Hepatocyte (in vitro differentiated cells): ENCODE measurements at places on chromosomes 16 and 17.

- DNase-seq = no peak
These were observed 11.0 kb downstream of the NATD1 start for GRCh38 chr17:21242026-21242697.

DNA sequence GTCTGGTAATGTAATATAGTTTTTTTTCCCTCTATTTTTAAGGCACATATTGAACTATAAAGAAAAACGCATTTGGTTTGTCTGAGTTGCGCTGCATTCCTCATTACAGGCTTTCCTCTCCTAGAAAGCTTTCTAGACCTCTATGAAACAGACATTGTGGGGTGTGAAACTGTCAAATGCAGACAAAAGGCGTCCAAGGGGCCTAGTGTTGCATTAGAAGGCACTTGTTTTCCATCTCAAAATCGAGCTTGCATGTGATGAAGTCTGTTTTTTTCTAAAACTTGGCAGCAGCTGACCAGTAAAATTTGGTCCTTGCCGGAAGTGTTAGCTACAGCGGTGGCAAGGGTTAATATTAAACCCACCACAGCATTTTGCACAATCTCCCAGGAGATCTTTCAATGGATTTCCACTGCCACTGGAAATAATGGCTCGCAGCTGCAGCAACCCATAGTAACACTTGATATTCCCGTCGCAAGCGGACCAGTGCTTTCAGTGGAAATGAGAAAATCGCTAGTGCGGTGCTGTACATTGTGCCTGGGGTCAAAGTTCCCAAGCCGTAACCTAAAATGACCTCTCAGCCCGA, 602.6 kb downstream of the KCNJ2 start:
- DNase-seq = no peak

DNA sequence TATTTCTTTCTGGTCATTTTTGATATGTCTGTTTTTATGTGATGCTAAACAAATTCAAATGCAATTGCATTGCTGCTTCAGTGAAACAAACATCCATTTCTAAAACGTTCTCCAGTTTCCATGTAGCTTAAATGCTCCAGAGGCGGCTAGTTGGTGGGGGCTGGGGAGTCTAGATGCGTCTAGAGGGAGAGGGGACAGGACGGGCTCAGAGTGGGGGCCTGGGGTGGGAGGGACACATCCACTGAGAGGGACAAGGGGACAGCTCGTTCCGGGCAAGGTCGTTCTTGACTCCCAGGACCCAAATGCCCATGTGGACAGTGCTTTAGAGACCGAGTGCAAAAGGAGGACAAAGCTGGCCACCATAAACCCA, 102.3 kb downstream of the FOXL1 start:
- no peak for DNase-seq

GRCh38 chr17:47119746-47120520, 69.2 kb downstream of the CDC27 start:
- no peak for DNase-seq

- peak; percentile 69 for DNase-seq
These were observed at the start of gene COPZ2 for GRCh38 chr17:48037036-48037837. COPZ2 (minus strand) TSS chr17:48037797; CDS start chr17:48037777, 20 bp downstream.

- peak; percentile 9 for DNase-seq
These were observed 55.3 kb upstream of the ITGA2B start for GRCh38 chr17:44444735-44445105.

- no peak for DNase-seq
These were observed 11.9 kb upstream of the HOXB2 start for GRCh38 chr17:48556576-48557401.

- DNase-seq = peak; percentile 58
These were observed 1.5 kb downstream of the HOXB4 start for GRCh38 chr17:48576479-48577309.

DNA sequence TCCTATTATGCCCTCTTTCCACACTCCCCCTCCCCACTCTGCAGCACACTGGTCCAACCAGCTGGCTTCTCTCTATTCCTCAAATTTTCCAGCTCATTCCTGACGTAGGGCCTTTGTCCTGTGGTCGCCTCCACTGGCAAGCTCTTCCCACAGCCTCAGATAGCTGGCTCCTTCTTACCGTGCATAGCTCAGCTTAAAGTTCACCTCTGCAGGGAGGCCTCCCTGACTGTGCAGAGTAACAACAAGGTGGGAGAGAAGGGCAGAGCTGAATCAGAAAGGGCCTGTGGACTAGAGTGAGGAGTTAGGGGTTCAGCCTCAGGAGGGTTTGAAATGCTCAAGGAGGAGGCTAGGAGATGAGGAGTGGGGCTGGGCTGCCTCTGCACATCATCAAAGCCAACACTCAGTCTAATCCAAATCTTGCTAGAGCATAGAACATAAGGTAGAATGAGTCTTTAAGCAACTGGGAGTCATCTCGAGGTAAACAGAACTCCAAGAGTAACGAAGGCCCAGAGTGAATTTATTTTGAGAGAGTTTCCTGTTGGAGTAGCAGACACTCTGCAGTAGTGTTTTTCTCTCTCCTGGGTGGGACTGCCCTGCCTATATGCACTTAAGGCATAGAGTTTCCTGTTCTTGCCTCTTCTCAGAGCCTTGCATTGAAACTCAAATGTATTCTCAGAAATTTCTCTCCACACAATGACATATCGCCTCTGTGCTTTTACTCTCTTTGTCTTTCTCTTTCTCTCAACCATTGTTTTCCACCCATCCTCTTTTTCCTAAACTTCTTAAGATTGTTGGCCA, 19.4 kb downstream of the SPPL2C start:
- DNase-seq = no peak

DNA sequence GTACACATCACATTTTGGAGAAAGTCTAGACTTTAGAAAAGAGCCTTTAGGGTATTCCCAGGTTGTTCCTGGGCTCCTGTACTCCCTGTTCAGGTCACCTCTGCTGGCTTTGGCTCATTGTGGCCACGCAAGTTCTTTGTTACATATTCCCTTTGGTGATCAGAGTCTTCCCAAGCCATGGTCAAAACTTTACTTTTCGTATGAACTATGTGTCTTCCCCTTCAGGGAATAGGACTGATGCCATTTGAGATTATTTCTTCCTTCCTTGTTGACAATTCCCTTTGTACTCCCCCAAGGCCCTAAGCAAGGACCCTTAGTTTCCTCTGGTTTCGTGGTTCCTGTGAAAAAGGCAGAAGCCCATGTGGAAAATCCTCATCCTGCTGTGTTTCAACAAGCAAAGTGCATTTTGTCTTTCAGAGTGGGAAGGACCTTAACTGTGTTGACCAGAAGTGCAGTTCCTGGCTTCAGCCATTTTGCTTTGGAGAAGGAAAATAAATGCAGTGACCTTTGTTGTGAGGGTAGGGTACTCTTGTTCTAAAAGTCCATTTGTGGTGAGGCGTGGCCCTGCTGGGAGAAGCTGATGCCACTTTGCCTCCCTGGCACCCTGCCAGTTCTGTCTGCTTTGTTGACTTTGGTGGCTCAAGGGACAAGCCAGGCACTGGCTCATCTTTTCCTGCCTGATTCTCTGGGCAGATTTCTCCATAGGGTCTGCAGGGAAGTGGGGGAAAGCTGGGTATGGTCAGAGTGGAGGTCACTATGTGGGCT, 55.1 kb downstream of the ZNRF1 start:
- peak; percentile 68 for DNase-seq

- no peak for DNase-seq
These were observed 16.6 kb downstream of the GP2 start for GRCh38 chr16:20310421-20311395.

- DNase-seq = peak; percentile 78
These were observed 439.8 kb downstream of the SOX9 start for GRCh38 chr17:72560303-72561247.

DNA sequence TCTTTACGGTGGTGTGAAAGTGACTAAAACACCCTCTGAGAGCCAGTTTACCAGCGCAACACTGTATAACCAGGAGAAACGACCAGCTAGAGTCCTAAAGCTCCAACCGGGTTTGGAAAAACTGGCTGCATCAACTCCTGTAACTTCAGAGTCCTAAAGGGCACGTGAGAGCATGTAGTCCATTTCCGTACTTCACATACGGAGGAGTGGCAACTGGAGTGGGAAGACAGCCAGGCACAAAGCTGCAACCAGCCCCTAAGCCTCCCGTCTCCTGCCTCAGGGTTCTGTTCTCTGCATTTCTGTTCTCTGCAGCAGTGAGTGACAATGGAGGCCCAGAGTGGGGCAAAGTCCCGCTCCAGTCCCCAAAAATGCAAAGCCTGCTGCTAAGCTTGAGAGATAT, 19.2 kb downstream of the TEKT1 start:
- no peak for DNase-seq

DNA sequence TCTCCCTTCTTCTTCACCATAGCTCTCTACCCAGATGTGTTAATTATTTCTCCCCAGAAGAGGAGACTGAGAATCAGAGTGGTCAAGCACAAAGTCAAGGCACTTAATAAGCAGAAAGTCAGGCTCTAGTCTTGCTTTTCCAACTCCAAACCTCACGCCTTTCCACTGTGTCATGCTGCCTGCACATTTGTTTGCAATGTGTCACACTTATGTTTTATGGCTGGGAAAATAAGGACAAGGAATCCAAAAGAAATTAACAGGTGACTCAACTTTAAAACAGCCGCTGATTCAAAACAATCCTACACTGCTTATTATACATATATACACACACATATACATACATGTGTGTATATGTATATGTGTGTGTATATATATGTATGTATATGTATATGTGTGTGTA, 255.7 kb upstream of the DYNLRB2 start:
- DNase-seq = peak; percentile 39

DNA sequence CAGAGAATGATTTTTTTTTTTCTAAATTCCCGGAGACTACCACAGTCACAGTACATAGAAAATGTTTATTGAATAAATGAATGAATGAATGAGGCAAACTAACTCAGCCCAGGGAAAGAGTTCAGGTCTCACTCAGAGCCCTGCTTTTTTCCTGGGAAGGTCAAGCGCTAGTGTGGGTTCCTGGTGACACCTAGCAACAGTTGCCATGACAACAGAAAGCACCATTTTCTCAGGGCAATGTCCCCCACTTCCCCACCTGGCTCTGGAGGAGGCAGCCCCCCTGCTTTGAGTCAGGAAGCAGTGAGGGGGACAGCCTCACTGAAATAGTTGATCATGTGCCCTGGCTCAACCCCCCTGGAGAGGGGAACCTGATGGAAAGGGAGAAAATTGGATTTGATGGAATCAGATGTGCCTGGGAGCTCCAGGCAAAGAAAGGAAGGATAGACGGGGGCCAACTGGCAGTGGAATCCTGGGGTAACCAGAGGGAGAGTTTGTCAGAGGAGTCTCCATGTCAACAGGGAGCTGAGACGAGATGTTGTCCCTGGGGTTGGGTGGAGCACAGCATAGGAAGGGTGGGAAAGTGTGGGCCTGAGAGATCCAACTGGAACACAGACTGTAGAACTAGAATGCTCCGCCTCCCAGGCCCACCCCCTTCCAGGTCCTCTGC, 242.2 kb upstream of the CCL2 start:
- DNase-seq = no peak

GRCh38 chr16:86432691-86433090, 77.6 kb upstream of the FOXF1 start:
- peak; percentile 82 for DNase-seq

- DNase-seq = no peak
These were observed 164.8 kb upstream of the DYNLRB2 start for GRCh38 chr16:80375973-80376372.
